ENCODE measurements at places on chromosomes 2 and 18. TPM values are rescaled to one million over a fixed set of nuclear protein-coding genes. Genes with fewer than 3 reads are reported as not detected.

- DNase-seq: no peak
Measured at GRCh38 chr18:27994571-27994970, 182.4 kb downstream of the CDH2 start.

DNA sequence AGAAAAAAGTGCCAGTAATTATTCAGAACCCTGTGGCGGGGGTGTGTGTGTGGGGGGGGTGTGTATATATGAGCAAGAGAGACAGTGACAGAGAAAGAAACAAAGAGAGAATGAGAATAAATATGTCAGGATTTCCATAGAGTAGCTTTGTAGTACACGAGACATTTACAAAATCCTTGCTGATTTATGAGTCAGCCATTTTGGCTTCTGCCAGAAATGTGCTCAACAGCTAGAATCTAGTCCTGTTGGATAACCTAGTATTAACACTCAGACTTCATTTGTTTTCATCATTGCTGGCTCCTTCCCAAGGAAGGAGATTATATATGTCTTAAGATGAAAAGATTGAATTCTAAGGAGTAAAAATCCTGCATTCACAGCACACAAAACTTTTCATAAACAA lies 140.5 kb upstream of the HNRNPA3 start:
- DNase-seq: no peak

The SPC25 gene
- 52.2 TPM for total RNA-seq

GRCh38 chr2:23592061-23592685 lies 207.2 kb downstream of the KLHL29 start:
- DNase-seq: no peak

DNA sequence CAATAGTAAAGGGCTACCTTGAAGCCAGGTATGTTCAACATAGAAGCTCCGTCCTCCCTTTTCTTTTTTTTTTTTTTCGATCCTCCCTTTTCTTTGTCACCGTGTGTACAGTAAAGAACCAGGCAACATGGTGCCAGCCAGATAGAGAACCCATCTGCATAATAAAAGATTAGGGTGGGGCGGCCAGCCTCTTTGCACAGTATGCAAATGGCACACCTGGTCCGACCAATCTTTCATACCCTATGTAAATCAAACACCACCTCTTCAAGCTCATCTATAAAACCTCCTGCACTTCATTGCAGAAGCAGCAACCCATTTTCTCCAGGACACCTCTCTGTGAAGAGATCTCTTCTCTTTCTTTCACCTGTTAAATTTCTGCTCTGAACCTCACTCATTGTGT lies 7.3 kb upstream of the WDR33 start:
- DNase-seq: no peak

DNA sequence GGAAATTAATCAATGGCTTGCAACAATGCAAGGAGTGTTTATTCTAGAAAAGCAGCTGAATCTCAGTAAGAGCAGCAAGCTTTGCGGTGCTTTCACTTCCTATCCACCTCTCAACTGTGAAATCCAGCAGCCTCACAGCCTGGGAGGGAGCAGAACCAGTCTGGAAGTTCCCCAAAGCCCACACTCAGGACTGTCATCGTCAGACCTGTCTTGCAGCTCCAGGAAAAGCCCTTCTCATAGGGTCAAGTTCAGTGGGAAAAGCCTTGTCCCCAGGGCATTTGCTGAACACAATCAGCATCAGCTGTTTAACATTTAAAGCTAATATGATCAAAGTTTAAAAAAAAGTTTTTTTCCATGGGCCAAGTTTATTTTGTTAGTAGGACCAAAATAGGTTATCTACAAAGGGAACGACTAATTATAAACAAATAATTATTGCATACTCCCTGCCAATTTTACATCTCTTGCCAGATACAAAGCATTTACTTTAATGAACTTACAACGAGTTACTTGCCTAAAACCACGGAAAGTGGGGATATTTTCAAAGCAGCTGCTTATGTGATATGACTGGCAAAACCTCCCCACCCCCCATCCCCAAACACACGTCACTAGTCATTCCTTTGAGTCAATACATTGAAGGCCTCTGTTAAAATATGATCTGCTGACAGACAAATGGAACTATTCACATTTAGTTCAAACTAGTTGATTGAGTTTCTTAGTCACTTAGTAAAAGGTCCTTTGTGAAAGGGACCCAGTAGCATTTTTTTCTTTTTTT lies 36.8 kb downstream of the PARD6G start:
- no peak for DNase-seq

The AMER3 gene
- total RNA-seq: not detected

The COL6A3 gene
- 0.92 TPM for total RNA-seq

The CIDEA gene
- not detected for total RNA-seq

DNA sequence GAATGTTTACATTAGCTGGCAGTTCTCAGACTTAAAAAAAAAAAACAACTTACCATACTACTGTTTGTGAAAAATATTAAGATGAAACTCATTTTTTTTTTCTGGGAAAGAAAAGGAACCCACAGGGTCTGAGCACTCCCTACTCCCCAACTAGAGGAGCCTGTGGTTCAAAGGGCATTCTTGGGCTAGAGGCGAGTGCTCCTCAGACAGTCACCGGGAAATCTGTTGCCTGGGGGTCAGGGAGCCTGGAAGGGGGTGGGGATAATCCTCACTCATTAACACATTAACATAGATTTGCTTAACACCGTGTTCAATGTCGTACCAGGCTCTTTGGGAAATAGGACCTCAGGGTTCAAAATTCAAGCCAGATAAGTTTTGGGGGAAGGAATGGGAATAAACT lies 57.6 kb downstream of the LAMA3 start:
- no peak for DNase-seq

DNA sequence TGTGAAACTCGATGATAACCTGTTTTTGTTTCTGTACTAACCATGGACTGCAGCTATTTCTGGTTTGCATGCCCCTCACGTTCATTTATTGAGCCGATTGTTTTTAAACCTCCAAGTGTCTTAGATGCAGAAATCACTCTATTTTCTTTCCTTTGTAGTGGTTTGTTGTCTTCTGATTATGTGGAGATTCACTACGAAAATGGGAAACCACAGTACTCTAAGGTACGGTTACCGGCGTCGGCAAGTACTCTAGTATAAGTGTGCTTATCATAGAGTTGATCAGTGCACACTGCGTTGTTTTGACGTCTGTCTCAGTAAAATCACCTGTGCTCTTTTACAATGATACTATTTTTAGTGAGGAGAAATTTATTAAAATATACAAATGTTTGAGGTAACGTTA lies 87.4 kb downstream of the ADAM23 start:
- peak; percentile 69 for DNase-seq

DNA sequence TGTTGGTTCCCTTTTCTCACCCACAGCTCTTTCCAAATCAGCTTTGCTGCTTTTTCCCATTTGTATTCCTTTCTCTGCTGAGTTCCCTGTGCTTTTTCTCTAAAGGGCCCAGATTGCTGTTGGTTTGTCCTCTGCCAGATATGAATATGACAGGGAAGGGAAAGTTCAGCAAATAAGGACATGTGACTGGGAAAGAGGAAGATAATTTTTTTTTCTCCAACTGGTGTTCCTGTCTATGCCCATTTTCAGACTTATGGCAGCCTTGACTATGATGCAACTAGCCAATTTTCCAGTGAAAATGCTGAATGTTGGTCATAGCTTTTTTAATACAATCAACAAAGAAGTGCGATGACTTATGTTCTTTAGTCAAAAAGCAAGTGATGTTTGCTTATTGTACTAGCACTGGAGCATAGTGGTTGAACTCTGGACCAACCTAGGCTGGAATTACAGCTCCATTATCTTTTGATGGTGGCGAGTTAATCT lies 7.7 kb downstream of the MDH1 start:
- DNase-seq: no peak

GRCh38 chr2:98777076-98777475 lies 46.1 kb upstream of the MGAT4A start:
- DNase-seq: no peak

The ALK gene
- total RNA-seq: not detected

The SYT4 gene
- total RNA-seq: not detected

GRCh38 chr2:32523686-32524085 lies 104.2 kb upstream of the TTC27 start:
- DNase-seq: no peak

DNA sequence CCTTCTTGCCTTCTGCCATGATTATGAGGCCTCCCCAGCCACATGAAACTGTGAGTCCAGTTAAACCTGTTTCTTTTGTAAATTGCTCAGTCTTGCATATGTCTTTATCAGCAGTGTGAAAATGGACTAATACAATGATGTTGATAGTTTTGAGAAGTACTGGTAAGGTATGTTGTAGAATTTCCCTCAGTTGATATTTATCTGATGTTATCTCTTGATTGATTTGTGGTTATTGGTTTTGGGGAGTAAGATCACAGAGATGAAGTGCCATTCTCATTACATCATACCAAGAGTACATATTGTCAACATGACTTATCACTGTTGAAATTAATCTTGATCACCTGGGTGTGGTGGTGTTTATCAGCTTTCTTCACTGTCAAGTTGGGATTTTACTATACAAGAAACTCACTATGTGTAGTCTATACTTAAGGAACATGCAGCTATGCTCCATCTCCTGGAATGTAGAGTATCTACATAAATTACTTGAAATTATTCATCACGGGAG lies 5.1 kb upstream of the SPAG16 start:
- DNase-seq: no peak

- DNase-seq: peak; percentile 74
Measured at GRCh38 chr2:20642055-20642971, 8.6 kb downstream of the HS1BP3 start.

The TET3 gene
- 18.8 TPM for total RNA-seq

The UGT1A10 gene
- total RNA-seq: not detected

GRCh38 chr2:71618327-71619113 lies 165.2 kb downstream of the DYSF start:
- DNase-seq: peak; percentile 4

The ACADL gene
- not detected for total RNA-seq

DNA sequence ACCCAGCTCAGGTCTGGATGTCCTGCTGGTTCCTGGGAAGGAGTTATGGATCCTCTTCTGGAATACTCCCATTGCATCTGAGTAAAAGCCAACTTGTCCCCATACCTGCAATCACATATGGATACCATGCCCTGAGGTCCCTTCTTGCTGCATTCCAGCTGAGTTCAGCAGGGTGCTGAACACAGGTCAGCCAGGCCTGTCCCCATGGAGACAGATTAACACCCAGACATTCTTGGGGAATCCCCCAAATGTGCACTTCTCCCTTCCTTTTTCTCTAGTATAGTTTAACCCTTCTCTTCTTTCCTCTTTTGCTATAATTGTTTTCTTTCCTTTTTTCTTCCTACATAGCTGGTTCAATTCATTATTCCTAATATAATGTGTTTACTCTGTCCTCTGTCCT lies 799.6 kb upstream of the HS6ST1 start:
- DNase-seq: no peak

GRCh38 chr18:78813936-78814710 lies 165.5 kb upstream of the SALL3 start:
- DNase-seq: no peak
